Osteocyte (in vitro differentiated cells): ENCODE measurements at places on chromosomes 7 and 10.

DNA sequence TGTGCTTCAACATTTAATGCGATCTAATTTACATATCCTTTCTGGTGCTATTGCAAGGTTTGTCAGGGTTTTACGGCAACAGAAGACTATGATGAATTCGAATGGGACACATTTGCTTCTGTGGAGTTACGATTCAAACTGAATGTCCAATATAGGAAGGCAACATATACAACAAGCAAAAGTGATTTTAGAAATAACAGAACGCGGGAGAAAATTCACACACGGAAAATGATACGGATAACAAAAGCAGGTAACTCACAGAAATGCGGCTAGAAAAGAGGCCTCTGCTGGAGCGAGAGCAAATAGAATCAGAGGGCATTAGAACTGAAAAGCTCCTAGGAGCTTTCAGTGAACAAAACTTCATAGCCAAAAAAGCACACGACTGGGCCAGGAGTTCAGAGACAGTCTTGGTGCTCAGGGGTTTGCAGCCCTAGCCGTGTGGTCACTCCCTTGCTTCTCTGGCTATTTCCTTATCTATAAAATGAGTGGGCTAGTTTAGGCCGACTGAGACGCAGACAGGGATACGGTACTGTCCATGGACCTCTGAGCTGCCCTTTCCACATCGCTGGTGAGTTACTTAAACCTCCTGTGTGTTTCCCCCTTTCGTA lies 557 bp upstream of the TAX1BP1 start:
- peak overlapping the region; percentile 96 for H3K4me3 ChIP-seq
- peaks cover 35% of the 10 kb centered on the region for H3K4me1 ChIP-seq
- peaks cover 2% of the 10 kb centered on the region for H3K27me3 ChIP-seq
- no peaks in the 10 kb centered on the region for H3K36me3 ChIP-seq

GRCh38 chr7:52877240-52877639 lies 158.2 kb upstream of the POM121L12 start:
- H3K36me3 ChIP-seq = no peaks in the 10 kb centered on the region
- no peak overlapping the region for H3K4me3 ChIP-seq
- H3K4me1 ChIP-seq = no peaks in the 10 kb centered on the region
- DNase-seq = no peak

DNA sequence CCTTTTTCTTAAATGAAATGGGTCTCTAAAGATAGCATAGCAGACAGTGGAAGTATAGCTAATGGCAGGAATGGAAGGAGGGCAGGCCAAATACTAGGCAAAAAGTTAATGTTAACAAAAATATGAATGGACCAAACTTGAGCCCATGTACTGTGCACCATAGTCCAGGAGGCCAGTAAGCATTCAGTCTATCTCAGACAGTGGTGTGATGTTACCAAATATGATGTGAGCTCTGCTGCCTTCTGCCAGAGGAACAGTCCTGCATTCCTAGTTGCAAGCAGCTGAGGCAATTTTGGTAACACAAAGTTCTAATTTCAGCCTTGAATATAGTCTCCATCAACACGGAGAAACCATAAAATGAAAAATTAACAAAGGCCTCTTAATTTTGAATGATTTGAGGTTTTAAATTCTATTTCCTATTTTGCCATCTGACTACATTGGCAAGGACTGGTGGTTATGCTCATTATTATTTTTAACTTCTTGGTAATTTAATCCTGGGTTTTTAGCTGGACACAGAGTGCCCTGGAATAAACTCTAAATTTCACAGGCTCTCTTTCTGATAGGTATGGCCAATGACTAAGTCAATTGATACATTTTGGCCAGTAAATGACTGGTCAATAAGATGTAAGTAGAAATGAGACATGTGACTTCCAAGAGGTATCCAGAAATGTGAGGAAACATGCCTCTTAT lies 317.0 kb upstream of the MYO3A start:
- DNase-seq = no peak
- no peaks in the 10 kb centered on the region for H3K36me3 ChIP-seq
- H3K4me1 ChIP-seq = no peaks in the 10 kb centered on the region
- H3K4me3 ChIP-seq = no peak overlapping the region
- no peak overlapping the region for H3K27ac ChIP-seq

GRCh38 chr10:16848562-16849154 lies 31.4 kb upstream of the RSU1 start:
- H3K27me3 ChIP-seq = no peaks in the 10 kb centered on the region
- no peak for DNase-seq
- H3K4me3 ChIP-seq = no peak overlapping the region
- no peaks in the 10 kb centered on the region for H3K36me3 ChIP-seq
- H3K27ac ChIP-seq = no peak overlapping the region

DNA sequence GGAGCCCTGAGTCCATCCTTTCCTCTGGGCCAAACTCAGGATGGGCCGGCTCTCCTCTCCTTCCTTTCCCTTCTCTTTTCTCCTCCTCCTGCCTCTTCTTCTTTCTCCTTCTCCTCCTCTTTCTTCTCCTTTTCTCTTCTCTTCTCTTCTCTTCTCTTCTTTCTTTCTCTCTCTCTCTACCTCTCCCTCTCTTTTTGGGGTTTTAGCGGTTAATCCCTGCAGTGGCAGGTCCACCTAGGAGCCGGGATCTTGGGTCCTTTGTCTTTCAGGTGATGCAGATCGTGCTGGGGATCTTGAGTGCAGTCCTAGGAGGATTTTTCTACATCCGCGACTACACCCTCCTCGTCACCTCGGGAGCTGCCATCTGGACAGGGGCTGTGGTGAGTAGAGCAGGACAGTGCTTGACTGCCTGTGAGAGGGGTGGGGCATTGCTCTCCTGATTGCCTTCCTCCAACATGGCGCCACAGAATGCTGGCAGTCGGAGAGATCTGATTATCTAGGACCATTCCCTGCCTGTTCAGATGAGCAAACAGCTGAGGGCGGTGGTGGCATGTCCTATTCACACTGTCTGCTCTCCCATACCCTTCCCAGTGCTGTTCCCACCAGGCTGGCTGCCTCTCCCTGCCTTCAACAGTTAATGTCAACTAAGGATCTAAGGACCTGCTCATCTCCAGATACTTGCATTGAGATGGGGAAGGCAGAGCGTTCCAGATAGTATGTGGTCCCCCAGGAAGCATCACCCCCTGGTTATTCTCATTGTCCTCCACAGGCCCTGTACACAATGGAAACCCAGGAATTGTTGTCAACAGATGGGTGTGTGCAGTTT lies 1.6 kb downstream of the TMEM176A start:
- peaks cover 22% of the 10 kb centered on the region for H3K27me3 ChIP-seq
- H3K27ac ChIP-seq = no peak overlapping the region
- no peaks in the 10 kb centered on the region for H3K36me3 ChIP-seq
- peak; percentile 51 for DNase-seq

GRCh38 chr10:103192089-103192450 lies 1.0 kb downstream of the NT5C2 start:
- H3K4me3 ChIP-seq = peak overlapping the region; percentile 99
- H3K4me1 ChIP-seq = peaks cover 45% of the 10 kb centered on the region
- H3K27ac ChIP-seq = peak overlapping the region; percentile 99
- no peaks in the 10 kb centered on the region for H3K27me3 ChIP-seq
- no peak for DNase-seq
- no peaks in the 10 kb centered on the region for H3K36me3 ChIP-seq

- peaks cover 75% of the 10 kb centered on the region for H3K27me3 ChIP-seq
- H3K27ac ChIP-seq = no peak overlapping the region
- no peaks in the 10 kb centered on the region for H3K36me3 ChIP-seq
- no peak overlapping the region for H3K4me3 ChIP-seq
These were observed 54.8 kb upstream of the BTRC start for GRCh38 chr10:101299211-101299610.

DNA sequence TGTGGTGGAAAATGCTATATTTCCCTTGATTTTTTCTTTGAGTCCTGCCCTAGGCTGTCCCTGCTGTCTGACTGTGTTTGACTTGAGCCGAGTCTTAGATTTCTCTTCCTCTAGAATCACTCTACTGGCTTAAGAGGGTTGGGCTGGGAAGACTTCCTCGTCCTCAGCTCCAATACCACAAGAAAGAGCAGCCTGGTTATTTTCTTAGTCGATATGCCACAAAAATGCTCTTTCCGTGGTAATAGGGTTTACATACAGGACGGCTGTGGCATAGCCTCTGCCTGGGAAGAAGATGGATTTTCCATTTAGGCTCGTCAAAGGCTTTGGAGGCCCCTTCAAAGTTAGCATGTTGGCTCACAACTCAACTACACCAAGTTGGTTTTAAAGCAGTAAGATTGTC lies 212.0 kb upstream of the IGFBP3 start:
- H3K27me3 ChIP-seq = no peaks in the 10 kb centered on the region
- no peak overlapping the region for H3K4me3 ChIP-seq
- no peak overlapping the region for H3K27ac ChIP-seq
- peaks cover 2% of the 10 kb centered on the region for H3K36me3 ChIP-seq
- no peak for DNase-seq

- H3K27me3 ChIP-seq = no peaks in the 10 kb centered on the region
- H3K4me1 ChIP-seq = peaks cover 15% of the 10 kb centered on the region
- peaks cover 5% of the 10 kb centered on the region for H3K36me3 ChIP-seq
- no peak for DNase-seq
- H3K27ac ChIP-seq = no peak overlapping the region
These were observed 89.1 kb downstream of the COL28A1 start for GRCh38 chr7:7446616-7447015.

DNA sequence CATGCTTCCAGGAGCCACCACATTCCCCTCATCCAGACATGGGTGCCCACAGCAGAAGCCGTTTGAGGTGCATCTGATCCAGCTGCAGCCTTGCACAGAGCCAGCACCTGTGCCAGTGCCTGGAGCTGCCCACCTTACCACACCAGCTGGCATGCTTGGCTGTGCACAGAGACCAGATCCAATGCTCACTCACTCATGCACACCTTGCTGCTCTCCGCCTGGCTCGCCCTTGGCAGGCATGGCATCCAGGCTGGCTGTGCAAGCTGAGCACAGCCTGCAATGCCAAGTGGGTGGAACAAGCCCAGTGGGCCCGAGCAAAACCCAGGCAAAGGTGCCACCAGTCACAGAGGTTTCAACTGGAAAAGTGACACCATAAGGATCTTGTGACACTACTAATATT lies 66.9 kb upstream of the SEMA3A start:
- H3K4me3 ChIP-seq = no peak overlapping the region
- DNase-seq = no peak
- no peaks in the 10 kb centered on the region for H3K27me3 ChIP-seq
- no peaks in the 10 kb centered on the region for H3K36me3 ChIP-seq
- peaks cover 32% of the 10 kb centered on the region for H3K4me1 ChIP-seq
- H3K27ac ChIP-seq = no peak overlapping the region

GRCh38 chr7:128871050-128871449 lies 8.4 kb downstream of the ATP6V1F start:
- peak overlapping the region; percentile 51 for H3K4me3 ChIP-seq
- H3K27me3 ChIP-seq = peaks cover 5% of the 10 kb centered on the region
- peaks cover 12% of the 10 kb centered on the region for H3K4me1 ChIP-seq
- H3K36me3 ChIP-seq = peaks cover 9% of the 10 kb centered on the region
- no peak overlapping the region for H3K27ac ChIP-seq

DNA sequence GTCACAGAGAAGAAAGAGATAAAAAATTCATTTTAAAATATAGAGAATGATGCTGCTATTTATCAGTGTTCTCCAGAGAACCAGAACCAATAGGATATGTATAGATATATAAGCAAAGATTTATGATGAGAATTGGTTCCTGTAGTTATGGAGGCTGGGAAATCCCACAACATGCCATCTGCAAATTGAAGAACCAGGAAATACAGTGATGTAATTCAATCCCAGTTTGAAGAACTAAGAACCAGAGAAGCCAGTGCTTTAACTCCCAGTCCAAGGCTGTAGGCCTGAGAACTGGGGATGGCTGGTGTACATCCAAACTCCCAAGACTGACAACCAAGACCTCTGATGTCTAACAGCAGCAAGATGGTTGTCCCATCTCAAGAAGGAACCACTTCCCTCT lies 192.9 kb upstream of the PLXDC2 start:
- no peak overlapping the region for H3K4me3 ChIP-seq
- DNase-seq = no peak
- no peaks in the 10 kb centered on the region for H3K36me3 ChIP-seq
